ENCODE measurements at places on chromosomes 2 and 18. TPM values are rescaled to one million over a fixed set of nuclear protein-coding genes. Genes with fewer than 3 reads are reported as not detected.

DNA sequence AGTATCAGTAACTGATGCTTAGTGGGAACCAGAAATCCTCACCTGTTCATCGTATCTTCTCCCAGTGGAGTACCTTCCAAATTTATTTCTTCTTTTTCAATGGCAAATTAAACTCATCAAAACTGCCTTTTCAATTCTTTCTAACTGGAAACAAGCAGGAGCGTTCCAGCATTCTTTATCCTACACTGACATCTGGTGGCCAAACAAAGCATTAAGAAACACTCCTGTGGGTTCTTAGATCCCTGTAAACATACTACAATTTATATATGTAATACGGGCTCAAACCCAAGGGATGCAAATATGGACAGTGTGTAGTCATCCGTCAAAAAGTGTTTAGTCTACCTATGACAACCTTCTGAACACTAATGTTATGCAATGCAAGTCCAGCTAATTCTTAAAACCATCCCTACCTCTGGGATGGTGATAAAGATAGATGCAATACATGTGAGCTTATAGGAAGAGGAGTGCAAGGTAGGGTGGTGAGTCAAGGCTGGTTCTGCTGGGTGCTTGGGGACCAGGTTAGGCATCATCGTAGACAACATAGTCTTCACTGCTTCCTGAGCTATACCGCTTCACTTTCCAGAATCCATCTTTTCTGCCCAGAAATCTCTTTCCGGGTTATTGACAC, 375.0 kb downstream of the CTNNA2 start:
- DNase-seq = no peak

The UGT1A4 gene
- not detected for polyA plus RNA-seq

DNA sequence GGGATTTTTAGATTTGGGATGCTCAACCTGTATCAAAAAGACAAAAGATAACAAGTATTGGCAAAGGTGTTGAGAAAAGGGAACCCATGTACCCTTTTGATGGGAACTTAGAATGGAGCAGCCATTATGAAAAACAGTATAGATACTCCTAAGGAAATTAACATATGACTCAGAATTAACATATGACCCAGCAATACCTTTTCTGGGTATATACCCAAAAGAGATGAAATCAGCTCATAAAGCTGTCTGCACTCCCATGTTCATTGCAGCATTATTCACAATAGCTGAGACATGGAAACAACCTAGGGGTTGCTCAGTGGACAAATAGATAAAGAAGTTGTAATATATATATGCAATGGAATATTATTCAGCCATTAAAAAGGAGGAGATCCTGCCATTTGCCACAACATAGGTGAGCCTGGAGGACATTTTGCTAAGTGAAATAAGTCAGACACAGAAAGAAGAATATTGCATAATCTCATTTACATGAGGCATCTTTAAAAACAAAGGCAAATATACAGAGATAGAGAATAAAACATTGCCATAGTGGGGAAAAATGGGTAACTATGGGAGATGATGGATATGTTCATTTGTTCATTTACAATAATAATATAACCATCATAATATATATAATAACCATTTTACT, 142.1 kb downstream of the PTRHD1 start:
- DNase-seq = no peak

The CTNNA2 gene
- 5.2 TPM for polyA plus RNA-seq

DNA sequence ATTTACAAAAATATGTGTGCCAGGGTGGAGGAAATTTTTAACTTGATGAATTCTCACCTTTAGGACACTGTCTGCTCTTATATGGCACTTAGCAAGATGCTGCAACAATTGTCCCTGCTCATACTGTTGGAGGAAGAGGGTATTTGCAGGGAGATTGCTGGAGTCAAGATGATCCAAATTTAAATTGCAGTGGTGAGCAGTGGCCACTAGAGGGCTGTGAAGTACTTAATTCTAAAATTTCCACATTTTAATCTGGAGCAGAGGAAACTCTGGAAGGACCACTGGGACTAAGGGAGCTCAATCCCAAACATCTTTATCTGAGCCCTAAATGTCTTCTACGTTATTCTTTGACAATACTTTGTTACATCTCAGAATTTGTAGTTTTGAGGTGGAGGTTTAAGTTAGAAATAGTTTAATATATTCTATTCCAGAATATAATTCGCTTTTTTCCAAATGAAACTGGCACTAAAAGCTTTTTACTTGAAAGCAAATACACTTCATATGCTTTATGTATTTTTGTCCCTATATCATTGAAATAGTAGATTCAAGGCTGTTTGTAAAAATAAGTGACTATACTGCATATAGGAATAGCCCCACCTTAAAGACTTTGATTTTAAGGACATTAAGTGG, 33.0 kb upstream of the PTH2R start:
- DNase-seq = peak; percentile 16

GRCh38 chr18:36108196-36108595, 20.9 kb downstream of the SLC39A6 start:
- DNase-seq = no peak

DNA sequence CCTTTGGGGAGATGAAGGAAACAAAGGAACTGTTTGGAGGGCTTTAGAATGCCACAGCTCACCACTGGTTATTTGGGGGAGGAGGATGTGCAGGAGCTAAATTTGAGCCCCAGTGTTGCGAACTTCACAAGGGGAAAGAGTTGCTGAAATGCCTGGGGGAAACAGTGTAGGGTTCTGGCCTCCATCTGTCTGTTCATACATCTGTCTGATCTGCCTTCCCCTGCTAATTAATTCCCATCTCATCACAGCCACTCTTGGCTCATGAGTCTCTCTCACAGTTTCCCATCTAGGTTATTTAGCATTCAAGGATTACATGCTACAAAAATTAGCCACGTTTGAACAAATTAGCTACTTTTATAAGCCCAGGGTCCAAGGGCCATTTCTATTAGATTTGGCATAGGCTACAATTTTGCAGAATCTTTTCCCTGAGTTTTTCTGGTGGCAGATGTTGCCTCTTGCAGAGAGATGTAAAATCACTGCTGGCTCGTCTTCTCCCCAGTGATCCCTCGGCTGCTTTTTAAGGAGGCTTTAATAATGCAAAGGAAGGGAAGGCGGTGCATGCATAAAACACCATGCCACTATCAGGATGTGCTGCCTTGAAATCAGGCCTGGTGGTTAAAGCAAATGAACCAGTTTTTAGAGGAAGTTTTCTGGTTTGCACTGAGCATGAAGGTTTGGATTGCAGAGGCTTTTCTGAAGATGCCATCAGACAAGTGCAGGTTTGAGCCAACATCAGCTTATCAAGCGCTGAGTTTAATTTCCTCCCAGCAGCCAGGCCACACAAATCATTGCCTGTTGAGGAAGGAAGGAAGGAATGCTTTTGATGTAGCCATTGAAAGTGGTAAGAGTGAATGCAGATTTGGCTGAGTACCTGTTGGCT, 35.0 kb downstream of the ADD2 start:
- DNase-seq = no peak

- DNase-seq = no peak
These were observed 20.7 kb upstream of the NT5DC4 start for GRCh38 chr2:112699984-112700667.

DNA sequence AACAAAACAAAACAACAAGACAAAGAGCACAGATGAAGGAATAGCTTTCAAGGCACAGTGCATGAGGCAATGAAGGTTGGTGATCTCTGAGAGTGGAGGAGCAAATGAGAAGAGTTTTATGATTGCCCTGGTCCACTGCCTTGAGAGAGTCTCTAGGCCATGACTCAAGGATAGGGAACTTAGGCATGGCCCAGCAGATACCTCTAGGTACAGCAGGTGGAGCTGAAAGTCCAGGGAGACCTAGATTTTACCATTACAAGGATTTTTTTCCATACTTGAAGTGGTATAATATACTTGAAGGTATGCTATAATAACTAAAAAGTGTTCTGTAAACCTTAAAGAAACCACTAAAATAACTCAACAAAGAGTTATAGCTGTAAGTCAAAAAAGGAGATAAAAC, 239.5 kb upstream of the KLHL29 start:
- no peak for DNase-seq

DNA sequence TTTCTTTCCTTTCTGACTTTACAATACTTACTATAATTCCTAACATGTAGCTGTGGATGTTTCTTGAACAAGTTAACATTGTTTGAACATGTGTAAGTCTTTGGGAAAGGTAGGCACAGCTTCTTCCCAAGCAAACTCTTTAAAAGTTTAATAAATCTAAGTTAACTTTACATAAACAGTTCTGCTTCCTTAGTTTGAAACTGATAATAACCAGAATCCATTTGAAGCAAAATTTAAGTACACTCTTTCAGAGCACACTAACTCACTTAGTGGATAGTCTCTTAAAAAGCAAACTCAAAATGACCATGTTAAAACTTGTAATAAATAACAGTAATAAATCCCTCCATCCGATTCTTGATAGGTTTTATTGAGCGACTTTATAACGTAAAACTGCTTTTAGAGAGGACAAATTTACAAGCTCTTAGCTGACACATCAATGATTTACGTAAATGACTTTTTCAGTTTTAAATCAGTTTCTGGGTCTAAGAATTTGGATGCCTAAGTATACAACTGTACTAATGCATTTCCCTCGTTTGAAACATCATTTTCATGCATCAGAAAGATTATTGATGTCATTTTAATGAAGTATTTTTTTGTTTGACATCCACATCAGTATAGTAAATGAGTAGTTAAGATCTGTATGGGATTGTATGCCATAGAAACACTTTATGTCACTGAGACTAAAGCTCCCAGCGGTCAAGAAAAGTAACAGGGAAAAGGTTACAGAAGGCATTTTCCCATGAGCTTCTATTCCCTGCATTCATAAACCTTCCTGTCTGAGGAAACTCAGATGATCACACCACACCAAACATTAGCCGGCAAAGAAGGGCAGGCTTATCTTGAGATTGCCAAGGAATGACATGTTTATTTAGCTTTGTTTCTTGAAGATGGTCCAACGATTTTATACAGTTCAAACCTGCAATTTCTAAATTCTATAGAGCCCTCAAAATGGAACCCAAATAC, 67.5 kb downstream of the PDE1A start:
- peak; percentile 29 for DNase-seq

The ALPP gene
- not detected for polyA plus RNA-seq

DNA sequence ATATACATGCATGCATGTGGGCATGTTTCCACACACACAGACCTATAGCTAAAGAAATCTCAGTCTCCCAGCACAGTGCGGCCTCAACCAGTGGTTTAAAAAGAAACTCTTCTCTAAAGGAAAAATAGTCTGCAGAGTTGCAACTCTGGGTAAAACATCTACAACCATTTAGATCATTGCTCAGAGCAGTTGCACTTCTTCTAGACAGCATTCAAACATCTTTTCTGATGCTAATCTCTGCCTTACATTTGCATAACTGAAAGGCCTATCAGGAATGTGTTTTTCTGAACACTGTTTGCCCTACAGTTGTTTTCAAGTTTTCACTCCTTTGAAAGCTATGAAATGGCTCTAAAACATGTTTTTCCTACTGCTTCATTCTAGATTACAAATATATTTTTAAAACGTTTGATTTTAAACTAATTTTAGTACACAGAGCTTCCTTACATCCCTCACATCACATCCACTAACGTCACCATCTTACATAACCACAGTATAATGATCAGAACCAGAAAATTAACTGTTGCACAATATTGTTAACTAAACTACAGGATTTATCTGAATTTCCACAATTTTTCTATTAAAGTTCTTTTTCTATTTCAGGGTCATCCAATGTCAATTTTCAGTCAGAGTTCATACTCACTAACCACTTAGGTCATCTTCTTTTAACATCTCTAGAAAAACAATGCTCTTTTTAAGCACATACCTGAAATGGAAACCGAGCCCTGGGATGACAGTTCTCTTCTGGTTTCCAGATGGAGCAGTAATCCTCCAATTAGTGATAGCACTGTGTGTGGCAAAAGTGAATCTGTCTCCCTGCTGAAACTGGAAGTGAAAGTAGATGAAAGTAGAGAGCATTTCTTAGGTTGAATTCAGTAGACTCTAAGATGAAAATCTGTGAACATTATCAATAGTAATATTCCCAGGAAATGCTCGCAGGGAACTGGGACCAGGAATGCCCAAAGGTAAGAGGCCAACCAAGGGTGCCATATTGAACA, 501.6 kb upstream of the GCFC2 start:
- no peak for DNase-seq

The PPP1R1C gene
- polyA plus RNA-seq = 3.5 TPM

- DNase-seq = no peak
These were observed 33.8 kb upstream of the HAAO start for GRCh38 chr2:42826231-42826630.

The NPPC gene
- polyA plus RNA-seq = 0.79 TPM

GRCh38 chr2:30915486-30915885, 108.2 kb upstream of the CAPN13 start:
- peak; percentile 20 for DNase-seq

The CCDC141 gene
- 0.24 TPM for polyA plus RNA-seq

DNA sequence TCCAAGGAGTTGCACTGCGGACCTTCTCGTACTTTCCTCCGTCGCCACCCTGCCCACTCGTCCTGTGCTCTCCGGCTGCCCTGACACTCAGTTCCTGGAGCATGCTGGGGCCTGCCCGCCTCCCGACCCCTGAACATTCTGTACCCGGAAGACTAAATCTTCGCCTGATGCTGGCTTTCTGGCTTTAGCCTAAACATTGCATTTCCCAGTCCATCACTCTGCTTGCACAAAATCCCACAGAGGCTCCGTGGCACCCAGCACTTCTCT, 550 bp upstream of the SFXN5 start:
- DNase-seq = no peak

DNA sequence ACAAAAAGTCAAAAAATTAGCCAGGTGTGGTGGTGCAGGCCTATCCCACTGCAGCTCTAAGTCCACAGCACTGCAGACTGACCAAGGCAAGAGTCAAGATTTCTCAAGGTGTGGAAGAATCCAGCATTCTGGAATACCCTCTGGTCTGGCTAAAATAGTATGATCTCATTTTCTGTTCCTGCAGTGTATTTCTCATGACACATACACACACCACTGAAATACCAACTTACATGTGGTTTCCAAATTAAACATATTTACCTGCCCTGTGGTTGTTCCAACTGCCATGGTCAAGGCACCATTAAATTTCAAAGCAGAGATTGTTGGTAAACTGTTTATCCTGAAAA, 30.9 kb downstream of the NOL10 start:
- DNase-seq = no peak

DNA sequence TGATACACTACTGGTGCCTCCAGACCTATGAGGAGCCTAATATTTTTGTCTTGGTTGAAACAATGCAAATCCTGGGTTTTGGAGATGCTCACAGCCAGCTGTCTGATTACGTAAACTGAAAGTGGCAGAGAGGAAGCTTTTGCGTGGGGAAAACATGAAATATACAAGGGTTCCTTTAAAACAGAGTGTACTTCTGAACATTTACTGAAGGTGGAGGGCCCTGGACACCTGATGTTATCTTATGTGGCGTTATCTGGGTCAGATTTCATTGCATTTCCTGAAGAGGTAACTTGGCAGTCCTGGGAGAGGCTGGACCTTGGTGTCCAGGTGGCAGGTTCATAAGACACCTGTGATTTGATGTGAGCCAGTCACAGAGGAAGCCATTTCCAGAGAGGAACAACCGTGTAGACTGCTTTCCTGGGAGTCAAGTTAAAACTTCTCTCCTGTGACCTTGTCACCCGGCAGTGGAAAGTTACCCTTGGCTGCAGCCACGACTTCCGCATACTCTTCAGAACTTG, 105.0 kb downstream of the NEDD4L start:
- no peak for DNase-seq

GRCh38 chr18:40866013-40866645, 1088.9 kb upstream of the PIK3C3 start:
- no peak for DNase-seq

All from left renal cortex interstitium (tissue), 4 donors.